ENCODE measurements at places on chromosomes 3 and 15. TPM values are rescaled to one million over a fixed set of nuclear protein-coding genes. Genes with fewer than 3 reads are reported as not detected.

GNAT1 gene
- total RNA-seq: 0.27 TPM

ABHD10 gene
- total RNA-seq: 26.4 TPM

DNA sequence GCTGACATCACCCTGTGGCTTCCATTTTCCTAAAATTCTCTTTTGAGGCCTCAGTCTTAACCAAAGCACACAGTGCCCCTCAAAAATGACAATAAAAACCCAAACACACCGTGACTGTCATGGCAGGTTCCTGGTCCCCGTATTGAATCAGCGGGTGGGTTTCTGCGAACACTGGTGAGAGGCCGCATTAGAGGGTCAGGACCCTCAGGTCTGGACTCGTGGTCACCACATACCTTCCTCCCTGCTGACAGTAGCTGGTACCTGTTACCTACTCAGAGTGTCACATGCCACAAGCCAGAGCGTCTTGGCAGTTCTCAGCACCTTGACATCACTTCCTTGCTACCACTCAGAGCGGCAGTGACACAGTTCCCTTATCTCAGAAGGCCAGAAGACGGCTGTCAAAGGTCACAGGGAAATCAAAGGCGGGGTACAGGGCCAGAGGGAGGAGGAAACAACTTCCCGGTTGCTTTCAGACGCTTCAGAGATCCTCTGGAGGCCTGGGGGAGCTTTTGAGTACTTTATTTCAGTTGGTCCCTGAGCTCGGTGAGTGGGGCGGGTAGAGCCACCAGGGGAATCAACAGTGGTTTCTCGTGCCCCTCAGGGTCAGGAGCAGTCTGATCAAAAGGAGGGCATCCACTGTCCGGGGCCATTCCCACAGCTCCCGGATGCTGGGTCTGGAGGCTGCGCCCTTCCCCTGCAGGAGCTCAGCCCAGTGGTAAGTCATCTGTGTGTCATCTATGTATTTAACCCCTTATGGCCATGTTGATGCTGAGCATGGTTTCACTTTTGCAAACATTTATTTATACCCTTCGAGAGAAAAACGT, at the start of the genes CCR5AS and CCRL2:
CCR5AS (minus strand) TSS at position 279 of the 824 bp plus-strand sequence.
CCRL2 (plus strand) TSS at position 472 of the 824 bp plus-strand sequence. CDS start 821 bp downstream, outside the sequence.
- peaks cover 70% of the 10 kb centered on the region for H3K27me3 ChIP-seq
- no peak within 1 kb of the TSS for H3K27ac ChIP-seq
- peaks cover 6% of the 10 kb centered on the region for H3K4me1 ChIP-seq
- H3K36me3 ChIP-seq: no peaks in the 10 kb centered on the region
- DNase-seq: no peak

DNA sequence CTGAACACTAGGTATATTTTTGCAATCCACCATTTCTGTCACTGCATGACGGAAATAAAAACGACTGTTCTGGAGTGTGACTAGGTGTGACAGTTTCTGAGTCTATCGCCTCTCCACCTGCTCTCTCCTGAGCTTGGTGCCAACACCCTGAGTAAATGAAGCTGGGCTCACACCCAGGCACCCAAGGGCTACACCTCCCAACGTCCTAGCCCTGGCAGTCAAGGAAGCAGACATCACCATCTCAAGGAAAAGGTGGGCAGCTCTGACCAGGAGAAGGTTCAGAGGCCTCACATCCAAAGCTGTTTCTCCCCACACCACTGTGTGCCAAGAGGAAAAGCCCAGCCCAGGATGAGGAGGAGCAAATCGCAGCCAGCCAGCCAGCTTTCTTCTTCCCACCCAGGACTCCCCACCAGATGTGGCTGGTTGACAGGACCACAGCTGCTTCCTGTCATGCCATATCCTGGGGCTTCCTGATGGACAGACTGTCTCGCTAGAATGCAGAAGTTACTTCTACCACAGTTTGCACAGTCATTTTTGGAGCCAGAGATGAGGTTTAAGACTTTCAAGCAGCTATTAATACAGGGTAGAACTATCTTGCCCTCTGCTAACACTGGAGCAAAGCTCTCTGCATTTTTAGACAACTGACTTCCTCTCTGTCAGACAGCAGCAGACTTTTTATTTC, 3.3 kb downstream of the SCAMP2 start:
- H3K27ac ChIP-seq: peak overlapping the region; percentile 66
- H3K4me1 ChIP-seq: peaks cover 40% of the 10 kb centered on the region
- peak overlapping the region; percentile 55 for H3K4me3 ChIP-seq
- no peaks in the 10 kb centered on the region for H3K27me3 ChIP-seq
